GM06990 (cell line): ENCODE measurements at places on chromosomes 2 and 18.

- DNase-seq, result no peak
Measured at GRCh38 chr2:208415255-208415654, 8.7 kb downstream of the PTH2R start.

DNA sequence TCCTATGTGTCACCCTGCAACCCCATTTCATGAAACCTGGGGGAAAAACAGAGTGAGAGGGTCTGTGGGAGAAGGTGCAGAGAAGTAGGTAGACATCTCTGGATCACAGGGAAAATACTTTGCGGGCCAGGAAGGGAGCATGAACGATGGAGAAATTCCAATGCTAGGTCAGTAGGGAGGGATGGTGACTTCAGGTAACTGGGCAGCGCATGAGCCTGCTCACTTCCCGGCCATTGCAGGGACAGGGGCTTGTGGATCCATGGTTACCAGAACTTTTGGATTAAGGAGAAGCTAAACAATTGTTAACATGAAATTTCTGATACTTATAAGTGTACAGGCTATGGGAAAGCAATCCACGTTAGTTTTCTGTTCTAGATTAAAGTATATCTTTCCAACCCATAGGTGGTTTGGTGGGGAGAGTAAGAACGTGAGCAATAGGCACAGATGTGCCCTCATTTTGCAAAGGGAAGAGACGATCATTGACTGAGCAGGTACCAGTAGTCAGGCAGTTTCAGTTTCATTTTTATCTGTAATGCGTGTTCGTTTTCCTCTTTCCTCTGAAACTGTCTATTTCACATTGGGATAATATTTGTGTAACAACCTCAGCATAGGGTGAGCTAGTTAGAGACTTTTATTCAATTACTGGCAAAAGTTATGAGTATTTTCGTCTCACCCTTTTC is 65.0 kb downstream of the NYAP2 start:
- DNase-seq, result no peak

GRCh38 chr2:116180072-116180471 is 1634.4 kb upstream of the DDX18 start:
- no peak for DNase-seq

- DNase-seq, result no peak
Measured at GRCh38 chr18:28030458-28030857, 146.5 kb downstream of the CDH2 start.

DNA sequence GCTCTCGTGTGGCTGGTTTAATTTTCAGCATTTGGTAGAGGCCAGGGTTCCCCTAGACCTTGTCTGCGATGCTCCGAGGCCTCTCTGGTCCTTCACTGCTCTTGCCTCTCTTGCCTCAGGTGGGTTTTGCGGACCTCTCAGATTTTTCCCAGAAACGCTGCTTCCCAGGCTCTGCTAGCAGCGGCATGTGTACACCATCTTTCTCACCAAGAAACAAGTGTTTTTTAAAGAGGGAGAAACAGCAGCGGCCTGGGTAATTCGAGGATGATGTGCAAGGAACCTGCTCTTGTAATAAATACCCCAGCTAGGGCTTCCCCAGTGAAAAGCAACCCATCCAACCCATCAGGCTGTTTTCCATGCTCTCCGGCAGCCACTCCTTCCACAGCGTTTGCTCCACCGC is 33.5 kb upstream of the COL6A3 start:
- no peak for DNase-seq

DNA sequence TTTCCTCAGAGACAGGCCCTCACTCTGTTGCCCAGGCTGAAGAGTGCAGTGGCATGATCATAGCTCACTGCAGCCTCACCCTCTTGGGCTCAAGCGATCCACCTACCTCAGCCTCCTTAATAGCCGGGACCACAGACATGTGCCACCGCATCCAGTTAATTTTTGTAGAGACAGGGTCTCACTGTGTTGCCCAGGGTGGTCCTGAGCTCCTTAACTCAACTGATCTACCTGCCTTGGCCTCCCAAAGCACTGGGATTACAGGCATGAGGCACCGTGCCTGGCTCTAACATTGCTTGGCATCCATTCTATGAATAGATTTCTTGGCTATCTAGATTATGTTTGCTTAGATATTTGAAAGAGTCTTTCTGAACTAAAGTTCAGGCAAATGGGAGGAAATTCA is 21.6 kb downstream of the R3HDM1 start:
- no peak for DNase-seq

GRCh38 chr2:64649013-64649484 is 4.7 kb downstream of the SERTAD2 start:
- no peak for DNase-seq

- no peak for DNase-seq
Measured at GRCh38 chr2:175742367-175742766, 259.7 kb downstream of the LNPK start.

- DNase-seq, result no peak
Measured at GRCh38 chr2:159454185-159454584, 162.2 kb downstream of the BAZ2B start.

DNA sequence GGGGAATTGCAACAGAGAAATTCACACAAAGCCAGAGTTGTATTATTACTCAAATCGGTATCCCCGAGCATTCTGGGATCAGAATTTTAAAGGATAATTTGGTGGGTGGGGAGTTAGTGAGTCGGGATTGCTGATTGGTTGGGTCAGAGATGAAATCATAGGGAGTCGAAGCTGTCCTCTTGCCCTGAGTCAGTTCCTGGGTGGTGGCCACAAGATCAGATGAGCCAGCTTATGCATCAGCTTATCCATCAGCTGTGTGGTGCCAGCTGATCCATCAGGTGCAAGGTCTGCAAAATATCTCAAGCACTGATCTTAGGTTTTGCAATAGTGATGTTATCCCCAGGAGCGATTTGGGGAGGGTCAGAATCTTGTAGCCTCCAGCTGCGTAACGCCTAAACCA is 34.3 kb upstream of the ITM2C start:
- no peak for DNase-seq

DNA sequence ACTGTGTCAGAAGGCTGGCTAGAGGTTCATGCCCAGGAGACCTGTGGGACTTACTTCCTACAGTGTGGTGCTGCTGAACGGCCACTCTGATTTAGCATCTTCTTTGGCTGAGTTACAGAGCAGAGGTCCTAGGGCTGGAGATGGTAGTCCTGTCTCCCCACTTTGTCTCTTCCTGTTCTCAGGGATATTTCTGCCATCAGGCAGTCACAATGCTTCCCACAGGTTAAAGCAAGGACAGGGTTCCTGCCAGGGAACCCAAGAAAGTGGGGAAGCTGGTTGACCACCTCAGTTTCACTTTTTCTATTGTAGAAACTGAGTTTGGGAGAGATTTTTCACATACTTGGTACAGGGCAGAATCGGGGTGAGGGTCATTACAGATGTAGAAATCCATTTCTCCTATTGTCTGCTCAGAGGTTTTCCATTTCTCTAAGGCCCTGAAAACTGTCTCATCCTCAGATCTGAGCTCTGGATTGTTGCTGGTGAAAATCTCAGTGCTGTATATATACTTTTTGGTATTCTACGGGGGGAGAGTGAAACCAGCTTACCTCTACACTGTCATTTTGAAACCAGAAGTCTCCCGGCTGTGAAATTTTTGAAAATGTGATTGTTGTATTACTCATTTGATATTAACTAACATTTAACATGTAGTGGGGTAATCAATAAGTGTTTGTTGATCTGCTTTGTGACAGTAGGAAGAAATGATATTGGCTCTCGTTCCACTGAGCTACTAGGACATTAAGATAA is 37.0 kb upstream of the MEP1B start:
- peak; percentile 46 for DNase-seq

DNA sequence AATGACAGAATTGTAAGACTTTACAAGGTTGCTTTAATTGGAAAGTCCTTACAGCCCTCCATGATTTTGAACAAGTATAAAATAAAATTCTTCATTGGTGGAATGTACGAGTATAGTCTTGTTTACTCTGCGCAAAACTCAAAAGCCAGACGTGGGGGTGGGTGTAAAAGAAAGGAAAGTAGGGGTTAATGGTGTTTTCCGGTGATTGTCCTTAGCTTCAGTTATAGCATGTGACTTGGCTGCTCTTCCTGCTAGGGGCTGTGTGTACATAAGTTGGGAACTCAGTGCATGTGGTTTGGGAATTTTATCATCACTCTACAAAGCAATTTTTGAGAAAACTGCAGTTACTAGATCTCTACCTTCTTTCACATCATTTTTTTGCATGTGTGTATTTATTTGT is 82.4 kb upstream of the CAVIN2 start:
- no peak for DNase-seq

GRCh38 chr2:216619411-216620393 is 13.5 kb upstream of the IGFBP2 start:
- DNase-seq, result no peak

GRCh38 chr2:203775684-203776083 is 69.2 kb downstream of the CD28 start:
- DNase-seq, result no peak

- no peak for DNase-seq
Measured at GRCh38 chr2:151030663-151031230, 230.9 kb downstream of the RBM43 start.

DNA sequence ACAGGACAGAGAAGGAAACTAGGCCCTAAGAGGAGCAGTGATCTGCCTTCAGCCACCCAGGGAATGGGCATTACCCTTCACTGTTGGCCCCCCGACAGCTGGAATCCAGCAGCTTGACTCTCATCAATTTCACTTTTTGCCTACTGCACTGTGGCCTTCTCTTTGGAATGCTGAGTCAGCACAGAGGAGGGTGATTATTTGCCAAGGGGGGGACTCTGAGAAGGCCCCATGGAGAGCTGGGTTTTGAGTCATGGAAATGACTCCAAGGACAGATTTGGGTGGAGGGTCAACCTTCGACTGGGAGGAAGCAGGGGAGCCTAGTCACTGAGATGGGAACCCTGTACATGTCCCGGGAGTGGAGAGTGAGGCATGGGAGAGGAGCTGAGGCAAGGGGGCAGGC is 38.1 kb upstream of the NTSR2 start:
- no peak for DNase-seq

- DNase-seq, result peak; percentile 79
Measured at GRCh38 chr18:111306-112014, 46.9 kb upstream of the USP14 start.
